ENCODE measurements at places on chromosomes 1 and 21.

DNA sequence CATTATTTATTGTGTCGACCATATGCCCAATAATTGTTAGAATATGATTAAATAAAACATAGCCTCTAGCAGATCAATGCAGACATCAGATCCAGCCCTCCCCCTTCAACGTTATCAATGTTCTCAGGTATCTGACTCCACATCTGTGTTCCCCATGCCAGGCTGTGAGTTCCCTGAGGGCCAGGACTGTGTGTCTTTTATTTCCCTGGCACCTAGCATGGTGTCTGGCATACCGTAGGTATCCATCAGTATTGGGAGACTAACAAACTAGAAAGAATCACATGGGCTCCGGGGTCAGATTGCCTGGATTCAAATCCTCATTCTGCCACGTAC lies 48.3 kb downstream of the SDC3 start:
- DNase-seq: no peak

GRCh38 chr1:22876359-22877111 lies 96.1 kb downstream of the LACTBL1 start:
- peak; percentile 27 for DNase-seq

GRCh38 chr1:156911577-156912298 lies 8.7 kb upstream of the LRRC71 start:
- DNase-seq: no peak

- no peak for DNase-seq
Measured at GRCh38 chr1:226656601-226657277, 82.3 kb downstream of the ITPKB start.

All from K562 (cell line).